ENCODE measurements at places on chromosomes 4 and X.

DNA sequence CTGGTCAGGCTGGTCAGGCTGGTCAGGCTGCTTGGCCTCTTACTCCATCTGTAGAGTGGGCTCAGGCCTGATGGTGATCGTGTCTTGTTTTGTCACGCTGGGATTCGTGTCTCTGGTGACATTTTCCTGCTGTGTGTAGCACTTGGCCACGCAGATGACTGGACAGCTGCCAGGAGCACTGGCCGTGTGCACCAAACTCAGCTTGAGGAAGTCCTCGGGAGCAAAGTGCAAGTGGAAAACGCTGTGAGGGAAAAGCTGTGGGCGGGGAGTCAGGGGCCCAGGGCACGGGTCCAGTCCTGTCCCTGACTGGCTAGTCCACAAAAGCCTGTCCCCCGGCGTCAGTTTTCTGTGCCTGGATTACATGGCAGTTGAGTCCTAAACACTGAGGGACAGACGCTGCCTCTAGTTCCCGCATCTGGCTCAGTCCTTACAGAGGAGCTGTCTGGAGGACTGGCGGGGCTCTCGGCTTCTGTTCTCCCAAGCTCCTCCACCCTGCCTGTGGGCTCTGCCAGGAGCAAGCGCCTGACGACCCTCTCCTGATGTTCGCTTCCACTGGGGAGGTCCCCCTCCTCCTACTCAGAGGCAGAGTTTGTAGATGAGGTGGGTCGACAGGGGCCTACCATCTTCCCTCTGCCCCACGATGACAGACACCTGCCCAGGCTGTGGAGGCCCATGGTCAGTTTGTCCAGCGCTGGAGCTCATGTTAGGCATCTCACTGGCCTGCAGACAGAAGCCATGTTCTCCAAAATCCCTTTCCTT is 35.9 kb upstream of the GRPEL1 start:
- DNase-seq: no peak

DNA sequence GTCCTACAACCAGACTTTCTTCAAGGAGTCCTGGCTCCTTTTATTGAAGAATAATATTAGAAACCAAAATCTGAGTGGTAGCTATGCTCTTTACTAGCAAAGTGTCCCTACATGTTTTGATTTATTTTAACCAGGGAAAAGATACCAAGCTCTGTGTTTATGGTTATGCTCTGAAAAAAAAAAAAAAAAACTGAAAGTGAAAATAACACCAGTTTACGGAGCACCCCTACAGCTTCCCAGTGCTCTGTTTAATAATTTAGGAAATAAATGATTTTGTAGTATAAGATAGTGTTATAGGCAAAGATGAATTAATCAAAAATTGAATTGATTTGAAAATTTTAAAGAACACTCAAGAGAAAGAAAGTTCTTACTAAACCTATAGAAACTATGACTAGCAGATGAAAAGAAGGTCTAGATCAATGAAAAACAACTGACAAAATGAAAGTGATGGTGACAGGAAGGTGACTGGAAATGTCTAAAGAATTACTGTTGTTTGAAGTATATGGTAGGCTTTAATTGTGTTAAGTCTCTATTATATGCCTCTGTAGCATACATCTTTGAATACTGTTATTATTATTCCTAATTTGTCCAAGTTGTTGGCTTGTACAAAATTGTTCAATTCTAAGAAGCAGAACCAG is 1698.4 kb upstream of the PCDH10 start:
- no peak for DNase-seq

GRCh38 chr4:157045507-157046127 is 30.3 kb upstream of the GLRB start:
- DNase-seq: peak; percentile 79

DNA sequence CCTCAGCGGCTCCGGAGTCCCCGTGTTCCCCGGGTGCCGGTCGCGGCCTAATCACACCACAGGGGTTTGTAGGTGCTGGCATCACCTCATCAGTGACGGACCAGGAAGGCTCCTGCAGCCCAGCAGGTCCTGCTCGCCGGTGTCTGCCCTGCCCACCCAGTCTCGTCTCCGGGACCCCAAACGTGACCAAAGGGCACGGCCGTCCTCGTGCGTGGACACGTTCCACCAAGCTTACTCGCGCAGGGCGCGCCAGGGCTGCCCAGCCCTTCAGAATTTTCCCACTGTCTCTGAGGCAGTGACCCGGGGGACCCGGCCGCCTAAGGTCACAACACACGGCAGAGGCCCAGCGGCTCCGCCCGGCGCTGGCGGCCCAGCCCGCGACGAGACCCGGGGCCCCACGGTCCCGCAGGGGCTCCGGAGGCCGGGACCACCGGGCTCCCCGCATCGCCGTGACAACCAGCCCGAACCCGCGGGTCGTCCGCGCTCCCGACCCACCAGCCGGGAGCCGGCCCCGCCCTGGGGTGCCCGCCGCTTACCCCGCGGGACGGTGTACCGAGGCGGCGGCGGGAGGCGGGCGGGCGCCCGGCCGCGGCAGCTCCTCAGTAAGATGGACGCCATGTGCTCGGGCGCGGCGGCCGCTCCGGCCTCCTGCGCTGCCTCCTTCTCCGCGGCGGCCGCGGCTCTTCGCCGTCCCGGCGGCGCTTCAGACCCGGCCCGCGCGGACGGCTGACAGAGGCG is 454 bp downstream of the LETM1 start:
- DNase-seq: no peak

- no peak for DNase-seq
These were observed 366.6 kb upstream of the GRIA3 start for GRCh38 chrX:122817321-122817955.

DNA sequence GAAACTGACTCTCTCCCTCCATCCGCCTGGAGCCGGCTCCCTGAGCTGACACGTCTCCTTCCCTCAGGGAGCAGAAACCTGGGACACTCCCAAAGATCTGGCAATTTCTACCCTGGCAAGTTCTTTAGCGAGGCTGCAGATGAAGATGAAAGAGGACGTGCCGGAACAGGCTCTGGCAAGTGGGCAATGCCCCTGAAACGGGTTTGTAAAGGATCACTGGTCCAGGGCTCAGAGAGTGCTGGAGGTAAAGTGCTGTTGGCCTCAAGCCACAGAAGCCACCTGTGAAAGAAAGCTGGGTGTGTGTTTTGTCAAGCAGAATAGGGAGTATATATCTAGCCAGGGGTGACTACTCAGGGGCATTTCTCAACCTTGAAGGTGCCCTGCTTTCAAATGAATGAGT is 131.4 kb upstream of the ATP6AP2 start:
- no peak for DNase-seq

- DNase-seq: peak; percentile 22
These were observed 50.3 kb downstream of the DKK2 start for GRCh38 chr4:106985830-106986229.

DNA sequence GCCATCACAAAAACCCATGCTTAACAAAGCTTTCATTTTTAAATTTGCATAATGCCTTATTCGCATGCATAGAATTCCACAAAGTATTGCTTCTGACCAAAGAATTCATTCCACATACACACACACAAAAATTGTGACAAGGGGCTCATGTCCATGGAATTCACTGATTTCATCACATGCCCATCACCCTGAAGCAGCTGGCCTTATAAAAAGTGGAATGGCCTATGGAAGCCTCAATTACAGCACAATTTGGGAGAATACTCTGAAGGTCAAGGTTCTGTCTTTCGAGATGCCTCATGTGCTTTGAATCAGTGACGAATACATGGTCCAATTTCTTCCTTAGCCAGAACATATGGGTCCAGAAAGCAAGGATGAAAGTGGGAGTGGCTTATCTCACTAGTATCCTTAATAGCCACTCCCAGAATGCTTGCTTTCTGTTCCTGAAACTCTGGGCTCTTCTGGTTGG is 165.7 kb downstream of the KDR start:
- DNase-seq: peak; percentile 55

DNA sequence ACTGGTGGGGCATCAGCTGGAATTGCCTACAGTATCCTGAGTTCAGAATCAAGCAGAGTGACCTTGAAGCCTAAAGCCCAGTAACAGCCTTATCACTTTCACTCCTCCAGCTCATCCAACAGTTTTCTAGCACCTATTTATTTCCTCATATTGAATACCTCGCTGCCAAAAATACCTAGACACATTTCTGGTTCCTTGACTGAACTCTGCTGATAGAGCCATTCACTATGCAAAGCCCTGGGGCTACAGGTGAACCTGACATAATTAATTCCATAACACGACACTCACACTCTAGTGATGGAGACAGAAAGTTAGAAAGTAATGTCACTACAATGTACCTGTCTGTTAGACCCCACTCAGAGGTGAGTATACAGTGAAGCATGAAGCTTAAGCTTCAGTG is 149.0 kb upstream of the STX18 start:
- no peak for DNase-seq

DNA sequence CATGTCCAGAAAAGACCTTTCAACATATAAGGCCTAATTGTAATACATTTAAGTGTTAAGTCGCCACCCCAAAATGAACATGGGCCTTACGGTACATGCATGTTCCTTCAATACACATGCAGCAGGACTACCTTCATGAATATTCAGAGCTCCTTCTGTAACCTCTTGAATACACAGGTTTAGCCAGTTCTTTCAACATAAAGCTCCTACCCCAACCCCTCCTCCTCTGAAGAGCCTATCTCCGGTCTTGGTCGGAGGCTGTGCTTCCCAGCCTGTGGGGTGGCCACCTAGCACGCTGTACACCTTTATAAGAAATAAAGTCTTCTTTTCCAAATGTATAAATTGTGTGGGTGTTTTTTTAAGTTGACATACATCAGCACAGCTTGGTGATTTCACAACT is 28.3 kb downstream of the NPY5R start:
- no peak for DNase-seq

DNA sequence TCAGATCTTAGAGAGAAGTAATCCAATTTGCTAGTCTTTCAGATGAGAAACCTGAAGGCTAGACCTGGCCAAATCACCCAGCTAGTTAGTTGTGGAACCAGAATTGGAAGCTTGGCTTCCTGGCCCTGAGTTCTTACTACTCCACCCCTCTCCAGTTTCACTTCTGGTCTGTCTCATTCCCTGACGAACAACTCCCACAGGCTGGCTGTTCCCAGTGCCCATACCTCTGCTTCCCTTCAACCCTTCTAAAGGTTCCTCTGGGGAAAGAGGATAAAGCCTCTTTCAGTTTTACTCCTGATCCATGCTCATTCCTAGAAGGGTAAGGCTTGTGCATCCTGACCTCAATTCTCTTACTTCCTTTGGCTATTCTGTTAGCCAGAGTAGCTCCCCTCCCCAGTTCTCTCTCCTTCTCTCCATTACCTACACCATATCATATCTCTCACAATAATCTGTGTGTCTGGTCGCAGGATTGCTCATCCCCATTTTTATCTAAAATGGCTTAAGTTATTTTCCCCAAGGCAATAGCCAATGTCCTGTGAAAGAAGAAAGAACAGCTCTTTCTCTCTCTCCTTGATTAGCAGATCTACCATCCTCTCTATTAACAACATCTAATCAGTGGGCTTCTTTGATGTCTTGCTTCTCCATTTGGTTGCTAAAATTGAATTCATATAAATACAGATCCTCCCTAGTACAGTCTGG is 155.0 kb upstream of the MAOA start:
- no peak for DNase-seq

DNA sequence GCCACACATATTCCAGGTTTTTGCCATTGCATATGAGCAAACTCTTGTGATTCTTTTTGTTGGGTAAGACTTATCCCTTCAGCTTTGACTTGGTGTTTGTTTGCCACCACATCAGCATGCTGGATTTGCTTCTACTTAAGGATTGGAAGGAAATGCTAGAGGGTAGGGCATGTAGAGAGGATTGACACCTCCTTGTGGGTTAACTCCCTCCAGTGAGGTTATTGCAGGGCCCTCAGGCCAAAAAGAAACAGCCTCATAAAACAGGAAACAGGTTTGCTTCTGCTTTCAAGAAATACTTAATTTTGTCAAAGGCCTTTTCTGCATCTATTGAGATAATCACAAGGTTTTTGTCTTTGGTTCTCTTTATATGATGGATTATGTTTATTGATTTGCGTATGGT is 15.2 kb upstream of the INPP4B start:
- DNase-seq: no peak

GRCh38 chrX:68648960-68649359 is 1.5 kb downstream of the STARD8 start:
- peak; percentile 82 for DNase-seq

DNA sequence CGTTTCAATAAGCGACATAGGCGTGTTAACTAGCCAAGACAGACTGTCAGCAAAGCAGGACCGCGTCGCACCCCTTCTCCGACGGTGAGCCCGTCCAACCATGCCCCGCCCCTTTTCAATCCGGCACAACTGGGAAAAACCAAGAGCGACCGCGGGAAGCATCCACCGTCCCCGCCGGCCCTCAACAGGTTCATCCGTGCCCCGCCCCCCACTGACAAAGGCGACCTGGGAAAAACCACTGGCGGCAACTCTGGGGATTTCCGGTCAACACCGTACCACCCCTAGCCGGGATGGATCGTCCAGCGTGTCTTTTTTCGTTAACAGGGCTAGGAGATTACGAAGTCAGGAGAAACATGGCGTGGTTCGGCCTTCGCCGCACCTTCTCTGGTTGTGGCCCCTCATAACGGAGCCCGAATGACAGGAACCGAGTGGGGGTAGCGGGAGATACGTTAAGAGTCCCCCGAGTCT is 377 bp downstream of the TIMM17B start:
- peak; percentile 84 for DNase-seq

- DNase-seq: peak; percentile 4
These were observed 347.5 kb downstream of the NKX6-1 start for GRCh38 chr4:84151574-84151973.

DNA sequence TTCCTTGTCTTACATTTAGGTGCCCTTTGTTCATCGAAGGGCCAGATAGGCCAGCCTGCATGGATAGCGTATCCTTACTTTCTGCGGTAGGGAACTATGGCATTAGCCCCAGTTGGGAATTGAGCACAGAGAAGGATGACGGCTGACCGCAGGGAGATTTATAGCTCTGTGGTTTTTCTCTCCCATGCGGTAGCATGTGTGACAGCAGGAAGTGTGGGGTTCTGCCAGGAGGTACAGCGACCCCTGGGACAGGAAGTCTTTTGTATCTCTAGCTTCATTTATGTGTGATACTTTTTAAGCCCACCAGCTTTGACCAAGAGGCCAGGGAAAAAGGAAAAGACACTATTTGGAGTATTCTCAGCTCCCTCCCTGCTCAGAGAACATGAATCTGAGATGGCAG is 33.1 kb downstream of the GAB3 start:
- DNase-seq: peak; percentile 95

GRCh38 chrX:69317721-69318120 is 152.5 kb upstream of the PJA1 start:
- DNase-seq: no peak

GRCh38 chr4:56821381-56822243 is at the start of gene SPINK2:
Gene SPINK2 (minus strand): TSS chr4:56821701. CDS start chr4:56821662, 39 bp downstream.
- no peak for DNase-seq

- DNase-seq: no peak
These were observed 66.9 kb downstream of the ANXA3 start for GRCh38 chr4:78618436-78618835.

DNA sequence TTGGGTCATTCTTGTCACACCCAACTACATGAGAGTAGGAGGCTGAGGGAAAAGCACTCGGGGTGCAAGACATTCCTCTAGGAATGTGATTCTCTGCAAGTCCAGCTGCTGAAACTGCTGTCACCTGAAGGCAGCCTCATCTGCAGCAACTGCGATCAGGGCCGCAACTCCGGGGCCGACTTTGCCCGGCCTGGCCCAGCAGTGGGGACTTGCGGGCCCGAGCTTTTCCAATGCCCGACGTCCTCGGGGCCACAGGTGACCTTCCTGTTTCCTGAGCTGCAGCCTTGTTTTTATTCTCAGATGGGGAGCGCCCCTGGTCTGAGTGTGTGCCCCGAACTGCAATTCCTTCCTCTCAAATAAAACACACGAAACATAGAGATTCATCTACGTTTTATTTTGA is 104.7 kb upstream of the NKX1-1 start:
- no peak for DNase-seq
